ENCODE measurements at places on chromosomes 5 and 9. TPM values are rescaled to one million over a fixed set of nuclear protein-coding genes. Genes with fewer than 3 reads are reported as not detected.
A peak's percentile ranks its signal among the peaks of the same experiment; 100 is the strongest.

The C5orf58 gene
- total RNA-seq, result not detected

The CCDC183 gene
- not detected for total RNA-seq

The ZNF366 gene
- 0.25 TPM for total RNA-seq

GRCh38 chr5:23208959-23209431, 298.4 kb upstream of the PRDM9 start:
- H3K27ac ChIP-seq, result no peak overlapping the region
- H3K4me3 ChIP-seq, result no peak overlapping the region
- peak; percentile 70 for DNase-seq
- no peaks in the 10 kb centered on the region for H3K36me3 ChIP-seq
- H3K4me1 ChIP-seq, result no peaks in the 10 kb centered on the region
- H3K27me3 ChIP-seq, result no peaks in the 10 kb centered on the region

DNA sequence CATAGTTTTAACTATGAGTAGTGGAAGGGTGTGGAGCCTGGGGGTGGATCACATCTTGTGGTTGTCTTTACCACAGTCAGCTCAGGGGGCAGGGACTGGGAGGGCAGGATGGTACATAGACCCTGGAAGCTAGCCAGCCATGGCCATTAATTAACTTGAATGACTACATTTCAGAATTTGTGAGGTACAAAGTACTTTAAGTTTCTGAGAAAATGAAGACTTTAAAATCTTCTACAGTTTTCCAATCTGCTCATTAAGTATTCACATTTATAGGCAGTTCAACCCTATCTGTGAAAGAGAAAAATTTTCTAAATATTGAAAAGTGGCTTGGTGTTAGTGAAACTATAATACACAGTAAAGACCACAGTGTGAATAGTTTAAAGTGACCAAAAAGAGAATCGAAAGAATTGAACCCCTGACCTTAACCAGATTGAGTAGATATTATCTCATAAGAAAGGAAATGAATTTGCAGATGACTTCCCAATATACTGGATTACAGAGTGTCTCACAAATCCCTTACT, 234.2 kb upstream of the MEF2C start:
- no peaks in the 10 kb centered on the region for H3K4me1 ChIP-seq
- H3K36me3 ChIP-seq, result no peaks in the 10 kb centered on the region
- peak; percentile 33 for DNase-seq
- no peak overlapping the region for H3K27ac ChIP-seq

DNA sequence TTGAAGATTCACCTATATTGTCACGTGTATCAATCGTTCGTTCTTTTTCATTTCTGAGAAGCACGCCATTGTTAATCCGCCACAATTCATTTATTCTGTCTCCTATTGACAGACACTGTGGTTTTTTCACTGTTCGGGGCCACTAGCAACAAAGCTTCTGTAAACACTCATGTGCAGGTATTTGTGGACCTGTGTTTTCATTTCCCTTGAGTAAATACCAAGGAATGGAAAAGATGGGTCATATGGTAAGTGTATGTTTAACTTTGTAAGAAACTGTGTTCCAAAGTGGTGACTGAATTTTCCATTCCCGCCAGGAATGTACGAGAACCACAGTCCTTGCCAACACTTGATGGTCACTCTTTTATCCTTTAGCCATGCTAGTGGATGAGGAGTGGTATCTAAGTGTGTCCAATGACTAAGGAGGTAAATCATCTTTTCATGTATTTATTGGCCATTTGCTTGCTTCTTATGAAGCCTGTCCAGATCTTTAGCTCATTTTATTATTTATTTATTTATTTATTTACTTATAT, 10.7 kb downstream of the ABO start:
- peaks cover 39% of the 10 kb centered on the region for H3K27me3 ChIP-seq
- no peaks in the 10 kb centered on the region for H3K4me1 ChIP-seq
- DNase-seq, result no peak
- no peak overlapping the region for H3K27ac ChIP-seq
- no peaks in the 10 kb centered on the region for H3K36me3 ChIP-seq

Data from SJCRH30 (cell line).